Colonic mucosa (tissue), 4 donors: ENCODE measurements at places on chromosomes 13 and 19. TPM values are rescaled to one million over a fixed set of nuclear protein-coding genes. Genes with fewer than 3 reads are reported as not detected.

GRCh38 chr19:57599377-57599760, 316 bp upstream of the ZNF530 start:
- DNase-seq, result no peak

DNA sequence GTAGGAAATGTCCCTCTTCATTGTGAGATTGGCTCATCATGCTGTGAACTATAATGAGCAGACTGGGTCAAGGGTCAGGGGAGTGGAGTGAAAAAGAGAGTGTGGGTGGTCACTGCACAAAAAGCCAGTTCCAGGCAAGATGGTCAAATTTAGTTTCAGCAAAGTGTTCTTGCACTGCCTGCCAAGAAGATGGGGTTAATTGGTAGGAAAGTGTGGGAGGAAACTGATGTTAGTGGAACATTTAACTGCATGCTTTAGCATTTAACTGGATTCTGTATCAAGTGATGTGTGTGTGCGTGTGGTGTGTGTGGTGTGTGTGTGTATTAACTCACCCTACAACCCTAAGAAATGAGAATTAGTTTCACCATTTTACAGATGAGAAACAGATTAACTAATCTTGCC, 131.6 kb downstream of the COG6 start:
- no peak for DNase-seq

DNA sequence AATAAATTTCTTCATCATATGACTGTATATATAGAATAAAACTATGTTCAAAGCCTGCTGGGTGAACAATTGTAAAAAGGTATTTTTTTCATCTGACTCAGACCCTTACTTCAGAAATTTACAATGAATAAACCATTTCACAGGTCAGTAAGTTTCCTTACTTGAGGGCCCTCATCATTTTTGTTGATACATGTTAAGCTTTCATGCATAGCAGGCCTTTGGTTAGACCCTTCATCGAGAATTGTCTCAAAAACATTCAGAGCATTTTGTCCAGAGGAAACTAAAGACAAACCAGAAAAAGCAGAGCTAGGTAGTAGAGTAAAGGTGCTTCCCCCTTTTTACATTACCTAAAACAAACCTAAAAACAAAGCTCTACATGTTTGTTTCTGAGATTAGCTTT, 46.2 kb downstream of the FNDC3A start:
- DNase-seq, result no peak

DNA sequence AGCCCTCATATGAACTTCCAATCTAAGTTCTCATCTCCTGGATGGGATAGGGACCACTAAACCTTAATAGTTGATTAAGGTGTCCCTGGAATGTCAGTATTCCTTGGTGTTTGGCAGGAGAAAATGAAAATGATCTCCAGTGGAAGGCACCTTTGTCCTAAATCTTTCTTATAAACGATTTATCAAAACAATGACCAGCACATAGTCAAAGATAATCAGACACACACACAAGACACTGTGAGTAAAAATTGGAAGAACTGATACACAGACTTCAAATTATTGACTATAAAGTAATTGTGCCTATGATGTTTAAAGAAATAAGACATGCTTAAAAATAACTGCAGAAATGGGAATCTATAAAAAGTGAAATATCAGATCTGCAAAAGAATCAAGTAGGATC, 13.7 kb downstream of the CEBPA start:
- no peak for DNase-seq

GRCh38 chr19:8503510-8503909, 1.1 kb upstream of the PRAM1 start:
- no peak for DNase-seq

DNA sequence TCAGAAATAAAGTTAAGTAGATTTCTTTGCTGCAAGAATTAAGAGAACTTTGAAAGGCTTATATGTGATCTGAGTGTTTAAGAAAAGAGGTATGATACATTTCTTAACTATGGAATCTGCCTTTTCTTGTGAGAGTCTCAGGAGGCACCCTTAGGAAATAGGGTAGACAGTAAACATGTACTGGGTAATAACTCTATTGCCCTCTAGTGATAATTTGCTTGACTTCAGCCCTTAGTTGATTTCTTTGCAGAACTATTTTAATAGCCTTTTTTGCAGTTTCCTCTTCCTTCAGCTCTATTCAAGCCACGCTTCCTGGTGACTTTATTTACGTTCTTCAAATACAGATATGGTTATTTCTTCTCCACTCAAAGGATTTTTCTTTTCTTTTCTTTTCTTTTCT, 37.0 kb upstream of the CCNA1 start:
- DNase-seq, result no peak

DNA sequence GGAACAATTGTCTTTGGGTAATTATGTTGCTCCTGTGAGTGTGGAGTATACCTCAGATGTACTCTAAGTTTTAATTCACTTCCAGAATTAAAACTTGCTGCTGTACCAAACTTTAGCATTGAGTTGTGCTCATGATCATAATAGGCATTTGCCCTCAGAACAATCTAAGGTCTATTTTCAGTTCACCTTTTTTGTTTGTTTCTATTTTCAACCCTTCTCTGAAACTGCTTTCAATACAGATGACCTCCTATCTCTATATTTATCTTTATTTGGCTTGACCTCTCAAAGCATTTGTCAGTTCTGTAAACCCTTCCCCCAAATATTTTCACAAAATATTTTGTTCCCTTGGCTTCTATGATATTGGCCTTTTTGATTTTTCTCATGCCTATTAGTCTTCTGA, 873.0 kb downstream of the OLFM4 start:
- no peak for DNase-seq

DNA sequence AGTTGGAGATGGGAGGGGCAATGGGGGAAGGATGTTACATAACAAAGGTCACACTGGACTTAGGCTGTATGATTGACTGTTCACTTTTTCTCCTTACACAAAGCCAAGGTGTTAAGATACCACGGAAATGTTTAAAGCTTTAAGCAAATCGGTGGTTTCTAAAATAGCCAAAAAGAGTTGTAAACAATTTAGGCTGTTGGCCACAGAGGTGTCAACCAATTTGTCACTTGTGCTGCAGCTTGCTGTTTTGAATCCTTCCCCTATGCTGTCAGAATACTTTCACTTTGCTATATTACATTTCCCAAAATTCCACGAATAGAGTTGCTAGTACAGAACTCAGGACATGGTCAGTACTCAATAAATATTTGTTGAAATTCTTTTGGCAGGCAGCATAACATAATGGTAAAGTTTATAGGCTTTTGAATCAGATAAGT, 149.3 kb downstream of the VWA8 start:
- no peak for DNase-seq

GRCh38 chr13:113804017-113804702, 45.1 kb downstream of the TMEM255B start:
- DNase-seq, result no peak

DNA sequence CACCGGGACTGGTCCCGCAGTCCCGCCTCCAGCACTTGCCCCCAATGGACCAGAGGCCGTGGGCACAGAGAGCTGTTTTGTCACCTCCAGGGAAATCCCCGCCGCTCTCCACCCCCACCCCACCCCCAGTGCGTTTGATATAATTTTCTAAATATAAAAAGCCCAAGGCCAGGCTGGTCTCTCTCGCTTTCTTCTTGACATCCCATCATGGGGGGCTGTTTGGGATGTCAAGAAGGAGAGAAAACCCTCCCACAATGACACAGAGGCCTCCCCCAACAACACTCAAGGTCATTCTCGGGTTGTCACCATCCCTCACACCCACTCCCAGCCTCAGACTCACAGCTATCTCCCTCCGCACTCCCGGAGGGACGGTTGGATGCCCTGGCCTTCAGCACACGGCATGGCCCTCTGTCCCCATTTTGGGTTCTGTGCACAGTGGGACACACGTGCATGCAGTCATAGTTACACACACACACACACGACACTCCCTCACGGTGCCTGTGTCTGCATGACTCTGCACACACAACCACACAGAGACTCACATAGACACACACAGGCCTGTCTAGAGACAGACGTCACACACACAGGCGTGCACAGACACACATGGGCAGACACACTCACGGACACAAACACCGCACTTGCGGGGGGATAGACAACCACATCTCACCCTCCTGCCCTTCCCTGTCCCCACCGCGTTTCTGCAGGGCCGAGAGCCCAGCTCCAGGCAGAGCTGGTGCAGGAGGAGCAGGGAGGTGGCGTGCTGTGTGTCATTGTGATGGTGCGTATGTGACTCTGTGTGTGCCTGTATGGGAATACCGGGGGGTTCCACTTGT, 4.8 kb upstream of the NFIC start:
- no peak for DNase-seq

GRCh38 chr13:85503797-85504196, 295.4 kb downstream of the SLITRK6 start:
- no peak for DNase-seq

DNA sequence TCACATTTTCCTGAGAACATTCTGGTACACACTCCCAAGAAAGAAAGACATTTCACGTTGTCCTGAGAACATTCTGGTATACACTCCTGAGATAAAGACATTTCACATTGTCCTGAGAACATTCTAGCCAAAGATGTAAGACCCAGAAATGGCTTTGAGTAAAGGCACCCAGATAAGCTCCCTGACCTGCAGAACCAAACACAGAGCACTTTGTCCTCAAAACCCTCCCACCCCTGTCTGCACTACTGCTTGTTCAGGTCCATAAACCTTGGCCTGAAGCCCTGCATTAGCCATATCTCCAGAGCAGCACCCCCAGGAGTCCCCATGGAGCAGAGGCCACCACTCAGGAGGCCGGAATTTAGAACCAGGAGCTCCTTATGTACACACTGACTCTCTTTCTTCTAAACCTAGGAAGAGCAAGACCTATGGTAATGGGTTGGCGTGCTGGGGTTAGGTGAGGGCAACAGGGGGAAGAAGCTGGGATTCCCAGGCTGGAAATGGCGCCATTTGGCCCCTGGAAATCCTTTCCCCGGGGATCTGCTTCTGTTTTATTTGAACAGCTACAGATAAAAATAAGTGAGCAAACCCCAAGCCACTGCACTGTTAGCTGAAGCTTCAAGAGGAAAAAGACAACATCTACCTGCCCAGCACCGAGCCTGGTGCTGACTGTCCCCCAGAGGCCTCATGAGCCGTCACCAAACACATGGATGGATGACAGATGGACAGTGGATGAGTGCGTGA, 13.7 kb downstream of the GAS6 start:
- DNase-seq, result peak; percentile 19

DNA sequence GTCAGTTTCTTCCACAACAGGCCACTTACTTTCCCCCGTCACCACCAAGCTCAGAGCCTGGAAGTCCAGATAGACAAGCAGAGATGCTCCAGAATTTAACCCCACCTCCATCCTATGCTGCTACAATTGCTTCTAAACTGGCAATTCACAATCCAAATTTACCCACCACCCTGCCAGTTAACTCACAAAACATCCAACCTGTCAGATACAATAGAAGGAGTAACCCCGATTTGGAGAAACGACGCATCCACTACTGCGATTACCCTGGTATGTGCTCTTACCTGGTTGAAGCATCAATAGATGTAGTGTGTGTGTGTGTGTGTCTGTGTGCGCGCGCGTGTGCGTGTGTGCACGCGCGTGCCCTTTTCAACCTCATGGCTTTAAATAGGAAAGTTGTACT, 3.7 kb downstream of the KLF5 start:
- DNase-seq, result no peak

DNA sequence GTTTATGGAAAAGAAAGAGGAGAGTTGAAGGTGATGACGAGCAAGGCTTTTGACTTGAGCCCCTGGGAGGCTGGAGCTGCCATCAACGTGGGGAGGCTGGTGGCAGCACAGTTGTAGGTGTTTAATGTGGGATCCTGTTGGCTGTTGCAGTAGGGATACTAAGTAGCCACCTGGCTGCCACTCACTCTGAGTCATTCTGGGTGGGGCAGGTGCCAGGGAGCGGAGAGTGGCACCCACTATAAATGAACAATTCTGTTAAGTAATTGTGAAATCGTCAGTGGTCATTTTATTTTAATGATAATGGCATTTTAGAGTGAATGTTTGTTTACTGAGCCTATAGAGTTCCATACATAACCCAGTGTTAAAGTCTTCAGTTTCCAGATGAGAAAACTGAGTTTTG, 9.8 kb downstream of the ZNF317 start:
- no peak for DNase-seq

DNA sequence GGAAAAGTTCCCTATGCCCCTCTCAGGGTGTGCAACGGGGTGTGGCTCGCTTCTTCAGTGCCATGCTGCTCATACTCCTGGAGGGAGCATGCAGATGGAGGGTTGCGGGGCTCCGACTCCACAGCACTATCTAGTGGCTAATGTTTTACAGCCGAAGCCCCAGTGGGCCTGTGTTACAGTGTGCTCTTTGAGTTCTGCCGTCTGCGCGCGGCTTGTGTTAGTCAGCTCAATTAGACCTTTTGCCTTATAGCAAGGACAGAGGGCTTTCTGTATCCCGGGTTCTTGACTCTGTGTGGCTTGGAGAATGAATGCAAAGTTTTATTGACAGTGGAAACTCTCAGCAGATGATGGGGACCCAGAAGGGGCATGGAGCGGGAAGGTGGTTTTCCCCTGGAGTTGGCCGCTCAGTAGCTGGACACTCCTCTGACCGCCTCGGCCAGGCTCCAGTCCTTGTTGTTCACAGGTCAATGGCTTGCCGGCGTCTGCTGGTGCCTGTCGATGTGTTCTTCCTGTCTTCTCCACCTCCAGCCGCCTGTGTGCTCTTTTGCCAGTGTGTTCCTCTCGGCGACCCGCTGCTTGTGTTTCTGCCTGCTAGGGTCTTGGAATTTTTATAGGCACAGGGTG, 383.4 kb downstream of the LMO7 start:
- peak; percentile 23 for DNase-seq

GRCh38 chr13:29125934-29126424, 305.8 kb downstream of the MTUS2 start:
- DNase-seq, result no peak

- DNase-seq, result peak; percentile 33
Measured at GRCh38 chr19:1042689-1043511, 3.0 kb downstream of the ABCA7 start.

- DNase-seq, result no peak
Measured at GRCh38 chr13:34350671-34351070, 532.7 kb downstream of the RFC3 start.

DNA sequence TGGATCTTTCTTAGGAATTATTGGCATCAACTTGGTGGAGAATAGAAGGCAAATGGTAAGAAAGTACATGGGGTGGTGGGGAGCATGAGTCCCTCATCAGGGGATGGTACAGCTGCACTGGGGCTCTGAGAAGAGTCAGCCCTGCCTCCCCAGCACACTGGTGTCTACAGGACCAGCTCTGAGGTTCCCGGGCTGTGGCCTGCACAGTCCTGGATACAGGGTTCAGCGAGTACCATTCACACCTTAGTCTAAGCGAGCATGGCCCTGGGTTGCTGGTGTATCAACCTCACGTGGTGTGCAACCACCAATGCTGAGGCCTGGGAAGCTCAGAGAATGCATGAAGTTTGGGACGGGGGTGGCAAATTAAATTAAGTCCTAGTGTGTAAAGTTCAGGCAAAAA, 10.1 kb downstream of the TMEM255B start:
- no peak for DNase-seq

DNA sequence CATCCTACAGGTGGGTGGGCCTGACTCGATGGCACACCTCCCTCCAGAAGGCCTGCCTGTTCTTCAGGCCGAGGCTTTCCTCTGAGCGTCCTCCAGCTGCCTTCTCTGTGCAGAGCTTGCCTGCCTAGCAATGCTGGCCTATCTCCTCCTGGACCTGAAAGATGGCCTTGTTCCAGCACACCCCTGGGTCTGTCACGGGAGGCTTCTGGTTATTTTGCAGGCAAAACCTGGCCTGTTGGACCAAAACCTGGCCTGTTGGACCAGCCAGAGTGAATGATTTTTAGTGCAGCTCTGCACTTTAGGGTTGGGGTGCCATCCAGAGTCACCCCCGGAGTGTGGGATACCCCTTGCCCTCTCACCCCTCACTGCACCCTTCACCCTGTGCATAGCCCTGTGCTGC, 128.4 kb downstream of the KATNAL1 start:
- no peak for DNase-seq

UGGT2 gene
- total RNA-seq, result 16.3 TPM

PLPPR3 gene
- 0.22 TPM for total RNA-seq

ZNF888 gene
- total RNA-seq, result 17.0 TPM

ZNF653 gene
- total RNA-seq, result 14.2 TPM

KLK2 gene
- not detected for total RNA-seq
